B cell (primary cell): ENCODE measurements at places on chromosomes 6 and 20. TPM values are rescaled to one million over a fixed set of nuclear protein-coding genes. Genes with fewer than 3 reads are reported as not detected.

SLC22A1 gene
- 1.5 and 1.7 TPM in 2 replicates for total RNA-seq

SLC17A2 gene
- not detected in 2 replicates for total RNA-seq

TMEM170B gene
- 3.2 and 3.4 TPM in 2 replicates for total RNA-seq

RPS18 gene
- 3,593 and 3,830 TPM in 2 replicates for total RNA-seq

BNIP5 gene
- 0.10 TPM in 1 of 2 replicates, not detected in the other for total RNA-seq

RAET1L gene
- not detected in 2 replicates for total RNA-seq

PLAGL1 gene
- 32.6 and 36.0 TPM in 2 replicates for total RNA-seq

CLPSL2 gene
- total RNA-seq: not detected in 2 replicates

PDYN gene
- total RNA-seq: not detected in 2 replicates

SEC63 gene
- total RNA-seq: 74.2 and 79.5 TPM in 2 replicates

FKBP5 gene
- 7.4 and 8.1 TPM in 2 replicates for total RNA-seq

HRH3 gene
- not detected in 2 replicates for total RNA-seq

ID1 gene
- 3.4 and 4.4 TPM in 2 replicates for total RNA-seq

DNA sequence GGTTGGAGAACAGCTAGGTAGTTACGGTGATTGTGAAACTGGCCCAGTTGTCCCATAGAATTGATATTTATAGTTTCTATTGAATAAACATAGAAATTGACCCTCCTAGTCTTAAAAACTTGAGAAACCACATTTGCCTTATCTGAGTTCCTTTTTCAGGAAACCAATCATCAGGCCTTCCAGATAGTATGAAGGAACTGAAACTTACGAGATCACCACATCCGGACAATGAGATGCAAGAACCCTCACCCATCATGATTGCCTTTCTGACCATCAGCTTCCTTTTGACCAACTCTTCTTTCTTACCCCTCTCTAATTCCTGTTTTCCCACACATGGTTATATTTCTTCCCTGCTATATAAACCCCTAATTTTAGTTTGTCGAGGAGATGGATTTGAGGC is 21.8 kb downstream of the SLC35F1 start:
- DNase-seq: no peak

DNA sequence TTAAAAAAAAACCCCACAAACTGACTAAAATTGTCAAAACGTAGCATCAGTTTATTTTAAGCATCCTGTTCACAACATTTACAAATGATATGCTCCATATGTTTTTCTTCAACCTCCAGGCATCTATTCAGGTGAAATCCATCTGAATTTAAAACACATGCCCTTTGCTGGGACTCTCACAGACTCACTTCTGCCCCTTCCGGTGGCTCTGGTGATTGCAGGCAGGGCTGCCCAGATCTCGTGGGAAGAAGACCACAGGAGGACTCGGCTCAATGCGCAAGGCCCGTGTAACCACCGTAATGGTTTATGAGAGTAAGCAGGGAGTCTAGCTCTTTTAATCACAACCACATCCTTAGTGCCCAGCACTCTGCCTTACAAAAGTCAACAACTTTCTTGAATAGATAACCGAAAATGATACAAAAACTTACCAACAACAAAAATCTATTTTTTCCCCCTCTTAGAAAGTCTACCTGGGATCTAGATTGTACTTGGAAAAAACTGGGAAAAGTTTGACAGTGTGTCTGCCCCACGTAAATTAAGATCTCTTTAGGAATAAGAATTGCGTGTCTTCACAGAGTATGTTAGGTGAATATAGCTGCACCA is 139.1 kb downstream of the KIF16B start:
- DNase-seq: peak; percentile 52

DNA sequence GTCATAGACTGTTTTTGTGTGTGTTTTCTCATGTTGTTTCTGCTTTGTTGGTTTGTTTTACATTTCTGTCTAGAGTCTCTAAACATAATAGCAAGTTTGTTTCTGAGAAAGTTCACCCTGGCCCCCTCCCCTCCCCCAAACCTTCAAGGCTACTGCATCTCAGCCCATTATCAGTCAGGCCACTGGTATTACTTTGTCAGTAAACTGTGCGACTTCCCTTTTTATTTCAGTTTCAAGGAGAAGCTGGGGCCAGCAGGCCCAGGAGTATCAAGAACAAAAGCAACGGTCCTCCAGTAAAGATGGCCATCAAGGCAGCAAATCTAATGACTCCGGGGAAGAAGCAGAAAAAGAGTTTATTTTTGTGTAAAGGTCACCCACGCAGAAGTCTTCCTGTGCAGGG is 32.8 kb upstream of the SCGN start:
- no peak for DNase-seq

- no peak for DNase-seq
Measured at GRCh38 chr20:13355411-13355810, 134.3 kb downstream of the ISM1 start.

DNA sequence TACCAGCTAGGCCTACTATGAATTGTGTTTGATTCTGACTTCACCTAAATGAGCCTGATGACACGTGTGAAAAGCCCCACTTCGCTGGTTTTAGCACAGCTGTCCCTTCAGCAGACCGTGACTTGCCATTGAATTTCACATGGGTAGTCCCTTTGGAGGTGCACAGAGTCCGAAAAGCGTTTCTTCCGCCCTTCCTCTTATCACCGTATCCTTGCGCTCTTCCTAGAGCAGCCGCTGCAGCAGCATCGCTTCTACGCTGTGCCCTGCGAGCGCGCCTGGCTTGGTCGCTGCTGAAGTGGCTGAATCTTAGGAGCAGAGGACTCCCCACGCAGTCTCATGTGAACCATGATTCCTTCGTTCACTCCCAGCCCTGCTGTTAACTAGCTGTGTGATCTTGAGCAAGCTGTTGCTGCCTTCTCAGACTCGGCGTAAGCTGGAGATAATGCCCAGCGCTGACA is 127.0 kb downstream of the PACRG start:
- no peak for DNase-seq

GRCh38 chr20:63471717-63471980 is 806 bp downstream of the KCNQ2 start:
- DNase-seq: no peak

DNA sequence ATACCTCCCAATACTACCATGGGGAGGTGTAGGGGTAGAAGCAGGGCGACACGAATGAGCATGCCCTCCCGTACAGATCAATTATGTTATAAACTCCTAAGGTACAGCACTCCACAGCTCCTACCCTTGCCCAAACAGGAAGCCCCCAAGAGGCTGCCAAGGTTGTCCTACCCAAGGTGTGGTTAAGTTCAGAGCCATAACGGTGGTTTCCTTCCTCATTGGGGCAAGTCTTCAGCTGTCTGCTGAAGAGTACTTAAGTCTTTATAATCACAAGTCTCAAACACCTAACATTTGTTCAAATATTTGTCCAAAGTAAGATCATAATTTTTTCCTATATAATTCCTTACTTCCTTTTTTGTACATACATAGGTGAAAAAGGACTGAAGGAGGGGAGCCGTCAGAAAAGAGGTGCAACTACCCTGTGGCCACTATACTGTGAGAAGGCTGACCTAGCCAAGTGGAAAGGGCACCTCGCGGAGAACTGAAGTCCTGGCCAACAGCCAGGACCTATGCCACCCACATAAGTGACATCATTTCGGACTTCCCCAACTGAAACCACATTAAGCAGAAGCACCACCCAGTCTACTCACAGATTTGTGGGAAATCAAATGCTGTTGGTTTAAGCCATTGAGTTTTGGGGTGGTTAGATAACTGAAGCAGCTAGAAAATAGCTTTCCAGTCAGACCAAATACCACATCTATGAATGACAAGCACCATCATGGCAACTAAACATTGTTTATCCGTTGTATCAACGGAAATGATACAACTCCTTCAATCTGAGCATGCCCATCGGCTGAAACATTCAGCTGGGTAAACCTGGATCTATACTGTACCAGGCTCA is 2.9 kb upstream of the RAB22A start:
- peak; percentile 97 for DNase-seq

GRCh38 chr6:285030-285771 is 7.1 kb upstream of the DUSP22 start:
- no peak for DNase-seq

DNA sequence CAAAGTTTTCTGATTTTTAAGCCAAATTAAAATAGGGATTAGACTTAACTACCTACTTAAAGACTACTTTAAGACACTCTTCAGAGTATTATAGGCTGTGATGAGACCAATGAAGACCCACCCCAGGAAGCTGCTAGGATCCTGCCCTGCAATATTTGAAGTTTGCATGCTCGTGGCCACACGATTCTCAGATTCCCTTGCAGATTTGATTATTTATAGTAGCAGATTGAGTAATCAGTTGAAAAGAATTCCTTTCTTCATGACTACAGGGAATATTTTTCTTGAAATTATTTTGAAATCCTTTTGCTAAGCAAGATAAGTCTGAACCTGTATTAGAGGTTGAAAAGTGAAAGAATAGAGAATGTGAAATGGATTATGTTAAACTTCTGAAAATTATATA is 122.3 kb downstream of the B3GAT2 start:
- no peak for DNase-seq

DNA sequence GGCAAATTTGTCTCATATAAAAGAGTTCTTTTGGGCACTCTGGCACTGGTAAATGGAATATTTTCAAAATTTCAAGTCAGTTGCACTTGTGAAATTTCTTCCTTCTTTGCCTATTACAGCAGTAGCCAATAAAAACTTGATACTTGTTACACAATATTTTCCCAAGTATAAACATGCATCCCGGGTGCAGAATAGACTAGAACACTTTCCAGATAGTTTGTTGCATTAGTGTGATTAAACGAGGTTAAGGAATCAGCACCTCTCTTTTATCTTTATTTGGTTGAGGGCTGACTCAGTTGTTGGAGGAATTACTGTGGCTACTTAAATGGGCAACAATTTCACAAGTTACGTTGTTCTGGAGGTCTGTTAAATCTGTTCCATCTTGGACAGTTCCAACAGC is 467.5 kb downstream of the CDKAL1 start:
- no peak for DNase-seq

DNA sequence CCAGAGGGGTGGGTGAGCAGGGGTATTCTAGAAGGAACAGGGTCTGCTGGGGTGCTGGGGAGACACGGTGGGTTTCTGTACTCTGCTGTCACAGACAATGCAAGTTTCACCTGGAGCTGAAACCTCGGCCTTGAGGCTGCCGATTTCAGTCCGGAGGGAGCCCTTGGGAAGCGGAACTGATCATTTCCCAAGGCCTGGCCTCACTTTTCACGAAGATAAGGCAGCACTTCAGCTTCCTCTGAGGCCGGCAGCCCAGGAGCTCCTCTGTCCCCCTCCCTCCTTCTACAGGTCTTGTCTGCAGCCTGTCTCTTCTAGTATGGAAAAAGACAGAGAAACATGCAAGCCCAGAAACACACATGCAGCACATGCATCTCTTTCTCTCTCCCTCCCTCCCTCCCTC is 242.1 kb downstream of the CDC5L start:
- no peak for DNase-seq

GRCh38 chr6:53811082-53811481 is 16.3 kb downstream of the LRRC1 start:
- DNase-seq: no peak

GRCh38 chr6:70142034-70142433 is 160.8 kb downstream of the COL9A1 start:
- no peak for DNase-seq

GRCh38 chr6:26021001-26021349 is 58.4 kb downstream of the TRIM38 start:
- DNase-seq: no peak

DNA sequence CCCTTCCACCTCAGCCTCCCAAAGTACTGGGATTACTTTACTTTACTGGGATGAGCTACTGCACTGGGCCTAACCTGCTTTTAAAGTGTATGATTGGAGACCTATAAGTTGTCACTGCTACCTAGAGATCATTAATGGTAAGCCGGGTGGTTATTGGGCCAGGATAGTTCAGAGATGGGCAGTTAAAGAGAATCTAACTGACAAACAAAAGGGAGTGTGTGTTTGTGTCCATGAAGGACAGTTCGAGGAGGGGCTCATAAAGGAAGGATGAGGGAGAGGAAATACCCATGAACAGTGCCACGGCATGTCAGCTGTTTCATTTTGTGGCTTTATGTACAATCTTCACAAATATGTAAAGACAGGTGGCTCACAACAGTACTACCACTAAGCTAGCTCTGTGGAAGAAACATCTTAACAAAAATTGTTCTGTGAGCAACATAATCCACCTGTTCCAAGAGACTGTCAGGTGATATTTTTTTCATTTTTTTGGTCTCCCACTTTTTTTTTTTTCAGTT is 69.7 kb upstream of the FAM8A1 start:
- DNase-seq: no peak

GRCh38 chr6:158559338-158559894 is 475 bp upstream of the TMEM181 start:
- no peak for DNase-seq

DNA sequence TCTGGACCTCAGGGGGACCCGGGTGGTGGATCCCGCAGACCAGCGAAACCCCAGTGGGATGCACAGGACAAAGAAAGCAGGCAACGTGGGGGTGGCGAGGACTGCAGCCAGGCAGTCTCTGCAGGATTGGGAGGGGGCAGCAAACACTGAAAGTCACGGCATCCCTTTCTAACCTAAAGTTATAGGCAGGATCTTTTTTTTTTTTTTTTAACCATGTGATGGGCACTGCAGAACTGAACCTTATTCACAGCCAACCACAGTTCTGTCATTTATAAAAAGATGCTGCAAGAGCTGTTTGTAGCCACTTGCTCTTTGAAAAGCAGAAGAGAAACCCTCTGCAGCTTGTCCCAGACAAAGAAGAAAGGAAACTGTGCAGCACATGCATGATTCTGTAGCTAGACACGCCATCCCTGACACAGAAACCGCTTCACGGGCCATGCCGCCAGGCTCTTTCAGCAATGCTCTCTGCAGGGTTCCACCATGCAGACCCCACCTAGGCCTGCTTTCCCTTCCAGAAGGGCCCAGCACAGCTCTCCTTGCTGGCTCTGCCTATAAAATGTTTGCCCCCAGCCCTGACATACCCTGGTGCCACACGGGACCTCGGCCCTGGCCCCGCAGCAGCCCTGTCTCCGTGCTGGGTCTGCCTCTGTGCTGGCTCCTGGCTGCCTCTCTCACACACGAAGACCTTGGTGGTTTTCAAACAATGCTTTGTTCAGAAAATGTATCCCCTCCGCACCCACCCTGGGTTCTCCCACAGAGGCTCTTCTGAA is 70.8 kb downstream of the PYGB start:
- DNase-seq: peak; percentile 71

DNA sequence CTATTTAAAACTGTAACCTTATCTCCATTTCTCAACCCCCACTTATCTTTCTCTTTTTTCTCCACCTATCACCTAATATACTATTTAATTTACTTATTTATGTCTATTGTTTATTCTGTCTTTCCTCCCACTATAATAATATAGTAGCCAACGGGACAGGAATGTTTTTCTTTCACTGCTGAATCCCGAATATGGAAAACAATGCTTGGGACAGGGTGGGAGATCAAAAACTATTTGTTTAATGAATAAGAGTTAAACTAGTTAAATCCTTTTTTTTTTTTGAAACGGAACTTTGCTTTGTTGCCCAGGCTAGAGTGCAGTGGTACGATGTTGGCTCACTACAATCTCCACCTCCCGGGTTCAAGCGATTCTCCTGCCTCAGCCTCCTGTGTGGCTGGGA is 6.4 kb downstream of the SRPK1 start:
- DNase-seq: no peak

GRCh38 chr6:81940451-81940985 is 188.0 kb upstream of the TENT5A start:
- no peak for DNase-seq
